ENCODE measurements at places on chromosomes 16 and 17.

DNA sequence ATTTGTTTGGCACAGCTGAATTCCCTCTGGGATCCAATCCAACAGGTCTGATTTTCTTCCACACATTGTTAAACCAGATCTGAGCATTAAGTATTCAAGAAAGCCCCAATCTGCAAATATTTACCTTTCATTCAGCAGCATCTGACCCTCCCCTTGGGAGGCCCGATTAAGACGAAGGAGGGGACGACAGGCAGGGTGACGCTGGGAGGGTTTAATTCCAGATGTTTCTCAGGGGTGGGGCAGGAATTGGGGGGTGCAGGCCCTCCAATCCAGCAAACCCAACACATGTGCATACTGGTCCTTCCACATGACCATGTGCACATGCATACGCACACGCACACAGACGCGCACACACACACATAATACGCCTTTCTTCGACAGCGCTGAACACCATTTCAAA lies 240.5 kb downstream of the GSG1L start:
- no peak for DNase-seq

- no peak for DNase-seq
Measured at GRCh38 chr16:89111263-89111662, 17.6 kb downstream of the ACSF3 start.

DNA sequence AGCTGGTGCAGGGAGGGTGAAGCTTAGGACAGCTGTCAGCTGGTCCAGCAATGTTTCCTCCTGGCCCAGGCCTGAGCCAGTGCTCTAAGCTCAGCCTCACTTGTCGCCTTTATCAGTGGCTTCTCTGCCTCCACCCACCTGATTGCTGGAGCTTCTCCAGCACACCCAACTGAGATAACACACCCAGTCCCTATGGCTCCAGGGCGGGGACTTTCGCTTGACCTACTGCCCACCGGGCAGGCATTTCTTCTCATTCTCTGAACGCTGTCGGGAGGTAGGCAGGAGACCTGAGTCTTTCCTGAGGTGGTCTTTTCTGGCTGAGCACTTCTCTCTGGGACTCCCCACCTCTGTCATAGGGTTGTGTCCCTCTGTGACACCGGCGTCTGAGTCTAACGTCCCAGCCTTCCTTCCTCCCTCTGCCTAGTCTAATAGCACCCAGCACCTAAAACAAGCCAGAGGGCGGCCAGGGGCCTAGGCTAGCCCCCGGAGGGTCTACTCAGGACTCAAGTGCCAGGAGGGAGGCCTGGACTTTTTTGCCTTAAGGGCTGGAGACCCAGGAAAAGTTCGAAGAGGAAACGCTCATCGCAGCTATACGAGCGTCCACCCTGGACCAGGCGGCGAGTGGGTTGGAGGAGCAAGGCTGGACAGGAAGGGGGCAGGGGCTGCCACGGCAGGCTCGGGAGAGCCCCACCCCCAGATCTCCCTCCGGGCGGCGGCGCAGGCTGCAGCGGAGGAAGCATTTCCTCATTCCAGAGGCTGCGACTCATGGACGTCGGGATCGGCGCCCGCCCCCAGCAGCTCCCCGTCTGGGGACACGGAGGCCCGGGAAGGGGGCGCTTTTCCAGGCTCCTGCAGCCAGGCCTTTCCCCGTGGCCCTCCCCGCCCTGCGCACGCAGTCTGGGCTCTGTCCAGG lies 756 bp downstream of the TAX1BP3 start:
- DNase-seq, result no peak

- no peak for DNase-seq
Measured at GRCh38 chr17:8986295-8986694, 20.8 kb upstream of the PIK3R5 start.

- no peak for DNase-seq
Measured at GRCh38 chr17:3008336-3009288, 54.8 kb downstream of the OR1D5 start.

- DNase-seq, result no peak
Measured at GRCh38 chr17:48382989-48383388, 47.0 kb downstream of the SKAP1 start.

DNA sequence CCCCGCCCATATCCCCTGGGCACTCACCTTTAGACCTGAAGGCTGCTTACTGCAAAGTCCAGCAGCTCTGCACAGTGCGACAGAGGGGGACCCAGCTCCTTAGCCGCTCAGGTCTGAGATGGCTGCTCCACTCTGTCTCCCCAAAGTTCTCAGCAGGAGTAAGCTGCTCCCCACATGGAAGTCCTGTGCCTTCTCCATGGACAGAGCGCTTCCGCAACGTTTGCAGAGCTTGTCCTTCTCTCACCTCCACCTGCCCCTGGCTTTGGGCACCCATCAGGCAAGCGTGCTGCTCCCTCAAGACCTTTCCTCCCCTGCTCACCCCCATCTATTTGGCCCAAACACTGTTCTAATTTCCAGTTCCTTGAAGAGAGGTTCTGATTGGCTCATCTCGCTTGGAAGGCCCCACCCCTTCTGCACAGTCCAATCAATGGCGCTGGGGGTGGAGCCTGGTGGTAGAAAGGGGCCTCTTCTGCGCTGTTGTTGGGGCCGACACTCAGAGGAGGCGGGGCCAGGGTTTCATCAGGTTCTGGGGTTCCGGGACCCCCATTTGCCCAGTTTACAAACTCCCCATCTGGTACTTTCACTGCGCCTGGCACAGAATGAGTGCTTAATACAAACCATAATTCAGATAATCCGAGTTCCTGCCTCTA lies 137.2 kb downstream of the CYLD start:
- DNase-seq, result no peak

DNA sequence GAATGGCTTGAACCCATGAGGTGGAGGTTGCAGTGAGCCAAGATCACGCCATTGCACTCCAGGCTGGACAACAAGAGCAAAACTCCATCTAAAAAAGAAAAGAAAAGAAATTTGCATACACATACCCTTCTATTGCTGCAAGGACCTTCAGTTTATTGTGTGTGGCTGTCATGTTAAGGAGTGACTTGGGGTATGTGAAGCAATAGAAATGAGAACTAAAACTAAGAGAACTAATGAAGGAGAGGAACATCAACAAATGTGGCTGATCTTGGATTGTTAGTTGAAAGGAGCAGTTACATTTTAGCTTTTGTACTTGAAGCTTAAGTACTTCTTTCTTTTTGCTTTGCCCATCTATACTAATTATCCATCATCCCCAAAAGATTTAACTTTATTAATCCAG lies 12.7 kb upstream of the NSRP1 start:
- no peak for DNase-seq
